ENCODE measurements at places on chromosomes 13 and 19. TPM values are rescaled to one million over a fixed set of nuclear protein-coding genes. Genes with fewer than 3 reads are reported as not detected.

The SERPINE3 gene
- not detected for total RNA-seq

The GRK1 gene
- total RNA-seq: not detected

The ZFP14 gene
- total RNA-seq: 1.4 TPM

The ZNF726 gene
- total RNA-seq: 1.2 TPM

The ZNF8 gene
- total RNA-seq: 4.3 TPM

The KCNC3 gene
- under 0.01 TPM for total RNA-seq

The CLIP3 gene
- total RNA-seq: not detected

The ALOX5AP gene
- 1.2 TPM for total RNA-seq

The FLT1 gene
- total RNA-seq: not detected

The ZNF100 gene
- total RNA-seq: 4.6 TPM

The ZNF626 gene
- 10.0 TPM for total RNA-seq

The GARIN5A gene
- 0.21 TPM for total RNA-seq

The WASF3 gene
- 3.1 TPM for total RNA-seq

The MAB21L1 gene
- total RNA-seq: under 0.01 TPM

The ZNF581 gene
- 40.1 TPM for total RNA-seq

The ZNF66 gene
- 4.1 TPM for total RNA-seq

The ELF1 gene
- 84.2 TPM for total RNA-seq

The PTGIR gene
- not detected for total RNA-seq

The WDR87 gene
- total RNA-seq: not detected

The CCDC70 gene
- total RNA-seq: not detected

The FFAR2 gene
- 0.24 TPM for total RNA-seq

The SETDB2 gene
- 10.0 TPM for total RNA-seq

The FCGBP gene
- total RNA-seq: 0.43 TPM

The ZNF729 gene
- not detected for total RNA-seq

The IZUMO2 gene
- not detected for total RNA-seq

The ADPRHL1 gene
- 0.64 TPM for total RNA-seq

The PNMA8B gene
- not detected for total RNA-seq

The SERP2 gene
- 0.96 TPM for total RNA-seq

The GNG14 gene
- not detected for total RNA-seq

The ZNF799 gene
- total RNA-seq: 3.4 TPM

The PRTN3 gene
- total RNA-seq: not detected

The AMER2 gene
- not detected for total RNA-seq

The NLRP4 gene
- total RNA-seq: not detected

The CD33 gene
- total RNA-seq: not detected

The VSTM2B gene
- not detected for total RNA-seq

The ZNF837 gene
- total RNA-seq: 1.9 TPM

The PSG11 gene
- total RNA-seq: not detected

The EPSTI1 gene
- total RNA-seq: 1.3 TPM

The CARD8 gene
- 5.1 TPM for total RNA-seq

The KLK5 gene
- total RNA-seq: 23.6 TPM

The CGB5 gene
- total RNA-seq: 0.24 TPM

The TSHZ3 gene
- total RNA-seq: 1.7 TPM

The ZSCAN18 gene
- 55.2 TPM for total RNA-seq

The RFXAP gene
- 1.1 TPM for total RNA-seq

The TPTE2 gene
- not detected for total RNA-seq

The RNF225 gene
- total RNA-seq: 3.0 TPM

The TGFBR3L gene
- total RNA-seq: 4.3 TPM

The FSD1 gene
- 1.9 TPM for total RNA-seq

The ZNF208 gene
- 0.48 TPM for total RNA-seq

The CTXN1 gene
- total RNA-seq: 8.2 TPM

The RFC3 gene
- total RNA-seq: 5.1 TPM

The NAPSA gene
- total RNA-seq: 0.72 TPM

The GSX1 gene
- not detected for total RNA-seq

The KLK11 gene
- 1.1 TPM for total RNA-seq

The PTH2 gene
- not detected for total RNA-seq

The PCDH8 gene
- not detected for total RNA-seq

The LILRB1 gene
- not detected for total RNA-seq

The C5AR2 gene
- total RNA-seq: not detected

The SIGLECL1 gene
- not detected for total RNA-seq
